ENCODE measurements at places on chromosomes 16 and 17. TPM values are rescaled to one million over a fixed set of nuclear protein-coding genes. Genes with fewer than 3 reads are reported as not detected.

Gene PTGES3L
- total RNA-seq = not detected

Gene CD300A
- total RNA-seq = not detected

Gene TLCD3B
- 0.34 TPM for total RNA-seq

Gene DECR2
- 27.5 TPM for total RNA-seq

Gene ASPHD1
- 0.07 TPM for total RNA-seq

Gene MEFV
- not detected for total RNA-seq

Gene CES1
- total RNA-seq = not detected

Gene PRSS21
- 1.2 TPM for total RNA-seq
